ENCODE measurements at places on chromosomes 6 and 20.

- no peak for DNase-seq
These were observed 3.0 kb upstream of the ARID1B start for GRCh38 chr6:156773935-156774852.

- DNase-seq = no peak
These were observed 166.7 kb downstream of the HAO1 start for GRCh38 chr20:7773511-7773910.

- no peak for DNase-seq
These were observed 130.2 kb upstream of the CCN2 start for GRCh38 chr6:132081338-132081737.

- DNase-seq = no peak
These were observed 95.5 kb downstream of the F13A1 start for GRCh38 chr6:6224933-6225486.

GRCh38 chr6:107152638-107153430 is 37.5 kb upstream of the BEND3 start:
- DNase-seq = peak; percentile 4

DNA sequence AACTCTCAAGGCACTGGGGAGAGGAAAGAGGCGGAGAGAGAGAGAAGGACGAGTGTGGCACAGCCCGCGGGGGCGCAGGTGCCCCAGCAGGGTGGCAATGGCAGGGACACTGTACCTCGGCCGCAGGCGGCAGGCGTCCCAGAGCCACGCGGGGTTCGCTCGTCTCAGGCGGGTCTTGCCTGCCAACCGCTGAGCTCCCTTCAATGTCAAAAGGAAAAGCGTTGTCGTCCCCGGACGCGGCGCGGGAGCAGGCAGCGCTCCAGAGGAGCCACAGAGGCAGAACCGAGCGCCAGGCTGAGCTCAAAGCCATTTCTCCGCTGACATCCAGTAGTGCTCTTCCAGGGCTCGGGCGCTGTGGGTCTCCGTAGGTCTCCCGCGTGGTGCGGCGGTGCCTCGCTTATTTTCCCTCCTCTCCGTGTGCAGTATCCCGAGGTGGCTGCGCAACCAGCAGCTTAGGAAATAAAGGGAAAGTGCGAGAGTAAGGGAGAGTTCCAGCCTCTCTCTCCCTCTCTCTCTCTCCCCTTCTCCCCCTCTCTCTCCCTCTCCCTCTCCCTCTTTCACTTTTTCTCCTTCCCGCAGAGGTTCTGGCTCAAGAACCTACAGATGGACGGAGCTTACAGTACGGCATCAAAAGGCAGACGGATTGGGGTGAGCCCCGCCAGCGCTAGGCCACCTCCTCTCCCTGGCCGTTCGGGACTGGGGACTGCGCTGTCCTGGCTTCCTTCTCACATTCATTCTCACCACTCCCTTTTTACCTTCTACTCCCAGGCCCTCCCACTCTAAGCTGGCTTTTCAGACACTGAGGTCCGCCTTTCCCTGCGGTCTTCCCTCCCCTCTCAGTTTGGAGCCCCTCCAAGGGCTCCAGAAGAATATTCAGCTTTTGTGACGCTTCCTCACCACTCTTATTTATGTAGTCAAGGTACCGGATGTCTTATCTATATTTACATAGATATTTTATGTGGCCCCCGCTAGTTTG is at the start of gene LAMA4:
LAMA4 (minus strand) TSS at position 727 of the 976 bp plus-strand sequence; CDS start at position 310, 417 bp downstream.
- DNase-seq = no peak

GRCh38 chr20:19427480-19427879 is 215.0 kb downstream of the SLC24A3 start:
- no peak for DNase-seq

- DNase-seq = no peak
These were observed 22.9 kb downstream of the CNBD2 start for GRCh38 chr20:35991142-35991771.

DNA sequence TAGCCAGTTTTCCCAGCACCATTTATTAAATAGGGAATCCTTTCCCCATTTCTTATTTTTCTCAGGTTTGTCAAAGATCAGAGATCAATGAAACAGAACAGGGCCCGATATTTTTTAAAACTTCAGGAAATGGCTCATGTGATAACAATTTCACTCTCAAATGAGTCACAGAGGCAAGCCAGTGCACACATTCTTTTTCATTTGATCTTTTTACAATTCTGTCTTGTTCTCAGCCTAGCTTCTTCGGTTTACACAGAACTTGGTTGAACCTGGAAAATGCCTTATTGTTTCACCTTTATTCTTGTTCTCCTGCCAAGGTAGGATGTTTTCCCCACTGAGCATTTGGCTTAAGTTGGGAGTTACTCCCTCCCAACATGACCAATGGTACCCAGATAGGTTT is 258.9 kb downstream of the COL12A1 start:
- DNase-seq = peak; percentile 34

DNA sequence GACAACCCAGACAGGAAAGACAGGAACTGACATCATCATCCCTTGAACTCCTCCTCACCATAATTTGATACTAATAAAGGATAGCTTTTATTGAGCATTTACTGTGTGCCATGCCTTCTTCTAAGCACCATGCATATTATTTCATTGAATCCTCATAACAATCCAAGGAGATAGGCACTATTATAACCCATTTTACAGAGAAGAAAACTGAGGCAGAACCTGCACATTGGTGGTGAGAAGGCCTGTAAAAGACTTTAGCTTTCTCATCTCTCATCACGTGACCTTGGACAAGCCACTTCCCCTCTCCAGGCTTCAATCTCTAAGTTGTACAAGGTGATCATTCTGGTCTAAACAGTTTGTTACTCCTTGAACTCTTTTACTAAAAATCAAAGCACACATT is 34.5 kb upstream of the PREX1 start:
- DNase-seq = no peak

All from skeletal muscle cell (primary cell).